ENCODE measurements at places on chromosomes 4 and X. TPM values are rescaled to one million over a fixed set of nuclear protein-coding genes. Genes with fewer than 3 reads are reported as not detected.

DNA sequence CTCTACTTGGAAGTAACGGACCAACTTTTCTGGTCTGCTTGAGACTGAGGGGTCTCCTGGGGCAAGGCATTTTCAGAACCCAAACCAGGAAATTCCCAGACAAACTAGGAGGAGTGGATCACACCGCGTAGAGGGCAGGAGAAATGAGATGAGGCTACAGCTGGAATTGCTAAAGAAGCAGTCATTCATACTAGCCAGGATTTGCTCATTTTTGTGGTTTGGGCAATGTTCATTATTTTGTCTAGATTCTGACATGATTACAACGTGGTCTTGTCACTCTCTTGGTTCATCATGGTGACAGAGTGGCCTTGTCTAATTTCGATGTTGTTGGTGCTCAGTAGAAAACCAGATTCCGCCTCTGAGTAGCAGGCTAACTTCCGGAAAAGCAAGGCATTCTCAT, 63.2 kb downstream of the BANK1 start:
- no peak for DNase-seq

- DNase-seq: no peak
Observed at GRCh38 chr4:128277856-128278255, 9.8 kb downstream of the PGRMC2 start.

Gene HS6ST2
- not detected for total RNA-seq

GRCh38 chr4:68074397-68074796, 55.3 kb downstream of the TMPRSS11F start:
- no peak for DNase-seq

GRCh38 chr4:70671091-70671490, 4.8 kb upstream of the JCHAIN start:
- DNase-seq: no peak

- no peak for DNase-seq
Observed at GRCh38 chrX:96361844-96362243, 322.8 kb upstream of the DIAPH2 start.

Gene PGRMC1
- 24.9 TPM for total RNA-seq

Gene MAGEH1
- total RNA-seq: 17.9 TPM
